HT1080 (cell line): ENCODE measurements at places on chromosomes 3 and 15. TPM values are rescaled to one million over a fixed set of nuclear protein-coding genes. Genes with fewer than 3 reads are reported as not detected.

GRCh38 chr3:18499301-18499700 is 74.2 kb upstream of the SATB1 start:
- DNase-seq, result no peak

- no peak for DNase-seq
Observed at GRCh38 chr15:100596792-100597191, 5.2 kb downstream of the LINS1 start.

GRCh38 chr3:101780661-101781060 is 1.6 kb downstream of the NXPE3 start:
- peak; percentile 73 for DNase-seq

DNA sequence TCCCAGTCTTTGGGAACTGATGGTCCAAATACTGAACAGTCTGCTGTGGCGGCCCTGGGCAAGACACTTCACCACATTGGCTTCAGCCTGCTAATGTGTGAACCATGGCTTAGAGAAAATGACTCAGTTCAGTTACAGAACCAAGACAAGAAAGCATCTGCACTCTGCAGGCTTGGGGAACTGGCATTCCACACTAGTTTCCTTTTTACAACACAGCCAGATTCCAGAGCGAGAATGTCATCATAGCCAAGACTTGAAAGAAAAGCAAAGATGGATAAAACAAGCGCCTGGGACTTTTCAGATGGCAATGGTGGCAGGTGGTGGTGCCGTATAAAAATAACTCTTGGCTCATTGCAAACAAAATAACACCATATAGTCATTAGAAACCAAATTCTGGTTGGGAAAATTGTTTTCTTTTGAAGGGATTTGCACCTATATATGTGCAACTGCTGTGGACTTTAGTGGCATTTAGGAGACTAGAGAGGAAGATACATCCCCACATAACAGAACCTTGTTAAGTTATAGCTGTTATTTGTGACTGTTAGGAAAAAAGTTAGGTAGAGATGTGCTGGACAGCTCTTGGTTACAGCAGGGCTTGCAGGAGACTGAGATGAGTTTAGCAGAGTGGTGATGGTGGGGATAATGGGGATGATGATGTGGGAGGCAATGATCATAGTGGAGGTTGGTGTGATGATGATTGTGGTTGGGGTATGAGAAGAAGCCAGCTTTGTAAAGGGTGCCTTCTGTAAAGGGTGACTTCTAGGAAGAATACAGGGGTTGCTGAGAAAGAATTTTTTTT is 273.6 kb downstream of the THRB start:
- peak; percentile 94 for DNase-seq

LRRIQ4 gene
- not detected in 2 replicates for total RNA-seq

DNA sequence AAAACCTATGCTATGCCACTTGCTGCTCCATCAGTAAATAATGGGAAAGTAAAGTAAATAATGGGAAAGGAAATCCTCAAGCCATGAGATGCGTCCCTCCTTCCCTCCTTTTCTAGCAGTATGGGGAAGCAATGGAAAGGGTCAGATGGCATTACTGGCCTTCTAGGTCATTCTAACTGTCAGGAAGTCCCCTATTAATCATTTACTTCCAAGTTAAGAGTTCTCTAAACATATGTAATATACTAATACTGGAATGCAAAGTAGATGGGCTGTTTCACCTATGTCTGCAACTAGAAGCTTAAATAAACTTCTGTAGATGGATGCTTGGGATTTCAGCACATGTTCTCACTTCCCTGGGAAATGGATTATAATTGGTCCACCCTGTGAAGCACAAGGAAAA is 55.9 kb downstream of the MDFIC2 start:
- DNase-seq, result no peak

GRCh38 chr3:188240189-188240981 is 86.4 kb downstream of the LPP start:
- DNase-seq, result no peak

DNA sequence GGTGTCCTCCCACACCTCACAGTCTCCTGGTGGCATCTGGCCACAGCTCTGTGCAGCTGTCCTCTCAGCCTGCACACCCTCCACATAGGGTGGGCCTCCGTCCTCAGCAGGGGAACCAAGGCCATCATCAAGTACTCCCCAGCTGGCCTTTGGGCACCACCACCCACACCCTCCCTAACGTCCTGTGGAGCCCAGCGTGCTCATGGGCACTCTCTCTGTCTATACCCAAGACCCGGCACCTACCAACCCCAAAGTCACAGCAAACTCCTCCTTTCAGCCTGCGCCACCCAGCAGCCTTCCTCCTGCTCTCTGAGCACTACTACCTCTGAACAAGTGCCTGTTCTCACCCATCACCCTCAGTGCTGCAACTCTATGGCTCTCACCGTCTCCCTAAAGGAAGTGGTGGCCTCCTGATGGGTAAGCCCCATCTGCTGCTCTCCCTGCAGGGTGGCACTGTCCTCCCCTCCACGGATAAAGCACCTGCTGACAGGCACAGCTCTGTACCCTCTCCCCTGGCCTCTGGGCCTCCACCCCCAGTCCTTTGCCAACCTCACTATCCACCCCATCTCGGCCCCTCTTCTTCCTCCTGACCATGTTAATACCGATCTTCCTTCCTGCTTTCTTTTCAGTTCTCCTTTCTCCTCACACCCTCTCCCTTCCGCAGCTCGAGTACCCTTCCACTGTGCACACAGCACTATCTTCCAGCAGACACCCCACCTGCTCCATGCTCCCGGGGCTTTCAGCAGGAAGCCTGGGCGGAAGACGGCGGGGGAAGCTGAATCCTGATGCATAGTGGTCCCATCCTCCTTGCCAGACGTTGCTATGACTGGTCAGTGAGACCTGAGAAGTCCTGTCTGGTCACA is 31.5 kb downstream of the SLC41A3 start:
- no peak for DNase-seq

DNA sequence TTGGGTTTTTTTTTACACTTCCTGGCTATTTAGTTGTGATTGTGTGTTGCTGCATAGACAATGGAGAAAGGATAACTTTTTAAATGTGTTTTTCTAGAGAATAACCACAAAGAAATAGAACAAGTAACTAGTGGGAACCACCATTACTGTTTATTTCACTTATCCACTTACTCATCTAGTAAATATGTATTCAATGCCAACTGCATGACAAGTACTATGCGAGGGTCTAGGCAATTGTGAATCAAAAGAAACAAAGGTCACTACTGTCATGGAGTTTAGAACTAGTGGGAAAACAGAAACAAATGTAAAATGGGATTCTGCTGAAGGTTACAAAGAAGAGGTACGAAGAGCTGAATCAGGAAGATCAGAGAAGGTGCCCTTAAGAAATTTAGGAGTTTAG is 600.9 kb upstream of the ROBO2 start:
- peak; percentile 42 for DNase-seq

- no peak for DNase-seq
Observed at GRCh38 chr15:80878867-80879250, 99.7 kb downstream of the CEMIP start.

KNG1 gene
- not detected in 2 replicates for total RNA-seq

- DNase-seq, result no peak
Observed at GRCh38 chr15:25477816-25478215, 39.0 kb upstream of the UBE3A start.

GRCh38 chr15:29618586-29618985 is 203.7 kb downstream of the TJP1 start:
- no peak for DNase-seq

DNA sequence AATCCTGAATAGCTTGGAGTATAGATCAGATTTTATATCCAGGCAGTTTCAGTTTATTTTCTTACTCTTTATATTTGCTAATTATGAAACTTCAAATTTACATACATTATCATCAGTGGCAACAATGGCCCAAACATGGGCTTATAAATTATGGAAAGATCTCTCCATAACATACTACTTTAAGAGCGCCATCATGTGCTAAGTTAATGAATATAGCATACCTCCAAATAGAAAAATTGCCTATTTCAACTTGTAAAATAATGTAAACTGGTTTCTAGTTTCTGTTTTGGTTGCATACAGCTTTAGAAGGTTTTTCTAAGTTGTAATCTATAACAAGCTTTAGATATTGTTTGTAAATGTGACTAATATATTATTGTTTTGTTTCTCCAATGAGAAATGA is 531.3 kb upstream of the UBE2E2 start:
- DNase-seq, result no peak

DNA sequence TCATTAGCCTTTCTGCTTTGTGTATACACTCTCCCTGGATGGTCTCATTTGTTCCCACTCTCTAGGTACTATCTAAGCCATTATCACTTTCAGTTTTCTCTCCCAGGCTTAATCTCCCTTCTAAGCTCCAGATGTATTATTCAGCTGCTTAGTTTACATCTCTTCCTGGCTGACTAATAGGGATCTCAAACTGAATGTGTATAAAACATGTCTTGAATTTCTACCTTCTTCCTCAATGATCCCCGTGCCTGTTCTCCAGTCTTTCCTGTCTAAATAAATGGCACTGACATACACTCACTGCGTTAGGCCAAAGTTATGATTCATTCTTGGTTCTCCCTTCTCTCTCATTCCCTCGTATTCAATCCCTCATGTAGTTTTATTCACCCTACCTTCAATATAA is 127.3 kb downstream of the NR2F2 start:
- peak; percentile 49 for DNase-seq

- DNase-seq, result no peak
Observed at GRCh38 chr3:172359231-172359630, 89.0 kb downstream of the GHSR start.

DNA sequence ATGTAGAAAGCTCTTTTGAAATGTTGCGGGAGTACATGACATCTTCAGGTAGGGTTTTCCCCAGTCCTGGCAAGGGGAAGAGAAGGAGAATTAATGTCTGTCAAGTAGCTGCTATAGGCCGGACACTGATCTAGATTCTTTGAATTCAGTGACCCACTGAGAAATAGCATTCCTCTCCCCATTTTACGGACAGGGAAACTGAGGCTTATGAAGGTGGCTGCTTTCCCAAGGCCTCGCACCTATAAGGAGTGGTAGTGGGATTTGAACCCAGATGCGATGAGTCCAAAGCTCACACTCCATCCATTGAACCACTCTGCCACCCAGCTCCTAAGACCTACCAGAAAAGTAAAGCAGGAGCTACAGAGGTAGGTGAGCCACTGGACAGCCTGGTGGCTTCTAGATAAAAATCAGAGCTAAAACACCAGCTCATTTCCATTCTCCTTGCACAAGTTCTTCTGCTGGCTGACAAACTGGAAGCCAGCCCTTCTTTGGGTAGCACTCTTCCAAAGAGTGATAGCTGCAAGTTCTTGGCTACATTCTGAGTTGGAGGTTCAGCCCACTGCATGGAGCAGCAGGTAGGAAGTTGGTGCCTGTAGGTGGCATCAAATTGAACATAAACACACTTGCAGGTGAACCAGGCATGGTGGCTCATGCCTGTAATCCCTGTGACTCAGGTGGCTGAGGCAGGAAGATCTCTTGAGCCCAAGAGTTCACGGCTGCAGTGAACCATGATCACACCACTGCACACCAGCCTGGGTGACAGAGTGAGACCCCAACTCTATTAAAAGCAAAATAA is 22.0 kb downstream of the ZNF710 start:
- no peak for DNase-seq

DNA sequence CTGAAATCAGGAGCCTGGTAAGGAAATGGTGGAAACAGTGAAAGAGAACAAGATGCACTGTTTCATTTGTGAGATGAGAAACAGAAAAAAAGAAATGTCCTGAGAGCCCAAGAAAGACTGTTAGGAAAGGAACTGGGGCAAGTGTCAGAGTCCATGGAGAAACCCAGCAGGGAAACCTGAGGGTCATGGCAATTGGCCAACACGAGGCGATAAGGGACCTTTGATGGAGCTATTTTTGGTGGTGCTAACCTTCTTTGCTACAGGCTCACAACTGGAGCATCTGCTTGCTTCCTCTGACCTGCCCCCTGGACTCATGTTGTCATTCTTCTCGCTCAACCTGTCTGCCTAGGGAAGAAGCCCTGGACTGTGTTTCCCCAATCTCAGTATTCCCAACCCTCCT is 4.2 kb upstream of the TMEM41A start:
- DNase-seq, result no peak

DNA sequence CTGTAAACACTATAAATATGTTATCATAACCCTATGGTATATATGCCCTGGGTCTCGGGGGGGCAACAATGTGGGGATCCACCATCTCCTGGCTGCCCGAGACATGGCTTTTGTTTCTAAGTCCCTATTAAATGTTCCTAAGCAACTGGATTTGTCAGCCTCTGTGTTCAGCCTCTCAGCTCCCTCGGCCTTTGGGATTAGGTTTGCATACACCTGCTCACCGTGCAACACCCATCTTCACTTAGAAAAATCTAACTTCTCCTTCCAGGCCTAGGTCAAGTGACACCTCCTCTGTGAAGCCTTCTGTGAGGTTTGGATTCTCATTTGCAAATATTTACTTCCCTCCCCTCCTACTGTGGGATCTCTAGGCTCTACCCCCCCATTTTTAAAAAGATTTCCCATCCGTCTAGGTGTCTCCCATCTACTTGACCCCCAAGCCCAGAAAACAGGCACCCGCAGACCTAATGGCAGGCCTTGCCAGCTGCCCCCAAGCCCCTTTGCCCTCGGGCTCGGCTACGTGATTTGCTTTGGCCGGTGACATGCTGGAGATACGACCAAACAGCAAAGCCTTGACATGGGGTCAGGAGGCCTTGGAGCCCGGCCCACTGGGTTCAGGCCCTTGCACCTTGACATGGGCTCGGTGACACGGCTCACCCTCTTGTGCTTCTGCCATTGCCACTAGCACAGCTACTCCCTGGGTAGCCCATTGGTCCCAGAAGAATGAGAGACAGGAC is 66.0 kb upstream of the BLM start:
- DNase-seq, result no peak

WDR93 gene
- total RNA-seq, result not detected in 2 replicates

- DNase-seq, result peak; percentile 90
Observed at GRCh38 chr15:39118510-39118909, 462.4 kb upstream of the THBS1 start.

DNA sequence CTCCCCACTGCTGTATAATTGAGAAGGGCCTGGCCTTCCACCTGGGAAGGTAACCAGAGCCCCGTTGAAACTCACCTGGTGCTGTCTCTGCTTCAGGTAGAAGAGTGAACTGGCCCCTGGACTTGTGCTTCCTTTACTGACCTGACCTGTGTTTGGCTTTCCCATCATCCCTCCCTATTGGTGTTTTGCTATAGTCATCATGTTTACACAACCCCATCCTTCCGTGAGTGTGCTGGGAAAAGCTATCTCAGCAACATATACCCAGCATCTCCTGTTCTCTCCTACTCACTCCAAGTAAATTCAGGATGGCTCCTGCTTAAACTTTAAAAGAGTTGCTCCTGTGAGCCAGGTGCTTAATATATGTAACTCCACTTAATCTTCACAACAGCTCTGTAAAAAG is 77.2 kb upstream of the TSC22D2 start:
- DNase-seq, result no peak

MYL3 gene
- not detected in 2 replicates for total RNA-seq

DNA sequence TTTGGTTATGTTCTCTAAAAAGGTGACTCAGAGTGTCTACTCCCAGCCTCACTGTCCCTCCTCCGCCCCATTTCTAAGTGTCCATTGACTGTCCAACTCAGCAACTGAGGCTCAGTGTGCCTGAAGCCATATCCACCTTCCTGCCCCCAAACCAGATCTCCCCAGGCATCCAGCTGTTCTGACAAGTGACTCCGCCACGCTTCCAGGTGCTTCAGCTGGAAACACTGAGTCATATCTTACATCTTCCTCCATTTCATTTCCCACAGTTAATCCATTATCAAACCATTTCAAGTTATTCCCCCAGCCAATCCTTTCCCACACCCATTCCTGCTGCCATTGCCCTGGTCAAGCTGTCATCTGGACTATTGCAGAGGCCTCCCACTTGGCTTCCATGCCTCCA is 17.1 kb downstream of the MAGEF1 start:
- peak; percentile 20 for DNase-seq

LEKR1 gene
- 0.20 TPM in 1 of 2 replicates, not detected in the other for total RNA-seq

- no peak for DNase-seq
Observed at GRCh38 chr3:26256224-26256623, 366.3 kb upstream of the LRRC3B start.
